Stimulated activated CD4-positive, alpha-beta T cell treated with anti-CD3 and anti-CD28 coated beads, Interleukin-4, amount 100 ng/mL, for 4 hours (primary cell): ENCODE measurements at places on chromosomes 11 and 22.

DNA sequence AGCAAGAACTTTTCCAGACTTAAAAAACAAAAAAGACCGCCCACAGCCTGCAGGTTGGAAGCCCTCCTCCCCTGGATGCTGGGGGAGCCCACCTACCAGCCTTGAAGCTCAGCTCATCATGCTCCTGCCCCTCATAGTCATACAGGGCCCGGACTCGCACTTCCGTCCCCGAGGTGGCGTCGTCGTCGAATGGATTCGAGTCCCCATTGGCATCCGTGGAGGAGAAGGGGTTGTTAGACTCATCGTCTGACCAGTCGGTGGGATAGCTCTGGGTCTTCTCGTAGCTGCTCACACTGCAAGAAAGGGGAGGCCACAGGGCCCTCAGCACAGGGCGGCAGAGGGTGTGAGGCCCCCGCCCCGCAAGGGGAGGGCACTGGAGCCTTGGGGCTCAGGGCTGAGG is 19.0 kb upstream of the ARFGAP3 start:
- DNase-seq = no peak

DNA sequence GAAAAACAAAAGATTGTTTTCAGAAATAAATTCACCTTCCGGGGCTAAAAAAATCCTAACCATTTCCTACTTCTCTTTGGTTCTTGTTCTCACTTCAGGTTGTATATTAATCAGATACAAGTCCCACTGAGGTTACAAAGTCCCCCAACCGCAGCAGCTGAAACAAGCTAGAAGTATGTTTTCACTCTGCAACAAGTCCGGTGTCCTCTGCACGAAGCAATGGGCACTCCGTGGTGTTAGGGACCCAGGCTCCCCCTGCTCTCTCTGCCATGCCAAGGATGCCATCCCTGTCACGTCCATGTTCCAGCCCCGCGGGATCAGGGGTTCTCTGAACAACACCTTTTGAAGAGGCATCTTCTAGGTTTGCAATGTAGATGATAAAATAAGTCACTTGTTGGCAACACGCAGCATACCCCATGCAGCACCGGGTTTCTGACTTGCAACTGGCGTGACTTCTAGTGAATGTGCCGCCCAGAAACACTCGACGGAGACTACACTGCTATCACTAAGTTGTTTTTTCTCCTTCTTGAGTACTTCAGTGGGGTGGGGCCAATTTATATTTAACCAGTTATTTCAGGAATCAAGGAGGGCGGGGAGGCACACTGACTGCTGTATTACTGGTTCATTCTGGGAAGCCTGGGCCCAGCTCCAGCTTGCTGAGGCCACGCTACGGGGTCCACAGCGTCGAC is 25.4 kb upstream of the GSTP1 start:
- DNase-seq = no peak

- no peak for DNase-seq
These were observed 32.9 kb upstream of the DDI1 start for GRCh38 chr11:104003491-104003890.

- DNase-seq = no peak
These were observed 1151.2 kb upstream of the CCDC90B start for GRCh38 chr11:84437071-84437980.
